A172 (cell line): ENCODE measurements at places on chromosomes 2 and 18.
A peak's percentile ranks its signal among the peaks of the same experiment; 100 is the strongest.

DNA sequence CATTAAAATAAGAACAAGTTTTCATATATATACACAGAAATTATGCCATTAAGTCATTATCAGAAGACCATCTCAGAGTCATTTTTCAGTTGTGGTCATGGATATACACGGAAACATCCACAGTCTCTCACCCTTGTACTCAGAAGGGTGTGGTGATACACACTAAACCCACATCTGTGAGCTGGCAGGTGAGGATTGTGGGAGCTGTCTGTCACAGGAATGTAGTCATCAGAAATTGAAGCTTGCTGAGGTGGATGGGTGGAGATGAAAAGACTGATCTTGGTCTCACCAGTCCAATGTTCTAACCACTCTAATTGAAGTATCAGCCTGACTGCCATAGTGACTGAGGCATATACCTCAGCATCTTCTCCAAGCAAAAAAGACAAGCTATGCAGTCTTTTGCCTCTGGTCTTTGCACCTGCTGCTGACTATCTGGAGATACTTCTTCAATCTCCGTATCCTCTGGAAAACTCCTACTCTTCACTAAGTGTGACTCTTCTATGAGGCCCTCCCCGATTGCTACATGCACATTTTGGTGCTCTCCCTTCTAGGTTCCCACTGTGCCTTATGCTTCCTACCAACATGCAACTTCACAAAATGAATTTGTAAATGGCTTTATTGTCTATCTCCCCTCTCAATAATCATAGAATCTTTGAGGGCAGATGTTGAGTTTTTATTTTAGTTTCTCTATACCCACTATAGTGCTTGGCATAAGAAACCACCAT, 232.8 kb downstream of the DYM start:
- no peak for DNase-seq

DNA sequence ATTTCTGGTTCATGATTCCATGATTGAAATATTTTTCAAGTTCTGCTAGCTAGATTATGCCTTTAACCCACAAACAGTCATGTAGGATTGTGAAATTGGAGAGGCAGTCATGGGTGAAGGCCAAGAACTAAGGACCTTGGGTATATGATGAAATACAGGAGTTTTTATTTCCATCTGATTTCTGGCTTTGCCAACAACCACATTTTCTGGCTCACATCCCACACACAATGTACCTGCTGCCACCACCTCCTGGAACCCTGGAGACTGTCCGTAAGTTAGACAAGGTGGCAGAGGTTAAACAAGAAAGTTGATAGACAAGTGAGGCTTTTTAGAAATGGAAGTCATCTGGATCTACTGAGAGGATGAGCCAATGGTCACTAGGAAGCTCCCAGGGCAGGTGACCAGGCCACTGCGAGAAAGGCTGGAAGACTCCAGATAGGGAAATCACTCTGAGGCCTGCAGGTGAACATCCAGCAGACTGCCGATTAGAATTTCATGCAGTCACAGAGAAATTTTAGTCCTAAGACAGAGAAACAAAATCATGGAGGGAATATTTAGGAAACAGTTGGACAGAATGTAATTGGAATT, 402.0 kb downstream of the ALK start:
- no peak for DNase-seq

DNA sequence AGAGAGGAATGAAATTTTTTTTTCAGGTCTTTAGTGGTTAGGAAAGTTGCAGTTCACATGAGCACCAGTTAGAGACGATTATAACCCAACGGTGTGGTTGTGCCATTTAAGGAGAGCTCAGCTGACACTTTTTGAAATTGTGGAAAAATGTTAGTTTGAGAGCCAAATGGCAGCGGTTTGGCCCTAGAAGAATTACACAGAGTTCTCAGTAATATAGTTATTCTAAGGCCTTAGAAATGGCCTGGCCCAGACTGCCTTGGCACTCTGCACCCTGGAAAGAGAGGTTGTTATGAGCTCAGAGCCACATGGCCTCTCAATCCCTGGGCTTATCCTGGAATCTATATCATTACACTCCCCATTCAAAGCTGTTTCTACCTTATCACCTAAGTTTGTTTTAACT, 117.4 kb downstream of the RHBDD1 start:
- DNase-seq, result no peak

DNA sequence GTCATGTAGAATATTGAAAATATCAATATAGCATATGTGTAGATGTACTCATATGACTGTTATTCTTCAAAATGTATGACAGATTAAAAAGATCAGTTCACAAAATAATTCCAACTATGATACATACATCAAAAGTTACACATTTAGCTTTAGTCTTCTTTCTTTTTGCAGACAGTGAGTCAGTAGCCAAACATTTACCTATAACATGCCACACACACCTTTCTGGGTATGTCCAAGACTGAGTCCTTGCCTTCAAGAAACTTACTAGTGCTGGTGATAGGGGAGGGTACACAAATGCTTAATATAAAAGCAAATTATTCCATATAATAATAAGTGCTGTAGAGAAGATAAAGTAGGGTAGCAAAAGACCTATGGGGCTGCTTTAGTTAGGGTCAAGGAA, 152.9 kb upstream of the WDSUB1 start:
- no peak for DNase-seq

GRCh38 chr2:206201075-206201848, 41.6 kb downstream of the EEF1B2 start:
- DNase-seq, result no peak

- no peak for DNase-seq
Observed at GRCh38 chr2:129914538-129915302, 64.7 kb upstream of the RAB6C start.

DNA sequence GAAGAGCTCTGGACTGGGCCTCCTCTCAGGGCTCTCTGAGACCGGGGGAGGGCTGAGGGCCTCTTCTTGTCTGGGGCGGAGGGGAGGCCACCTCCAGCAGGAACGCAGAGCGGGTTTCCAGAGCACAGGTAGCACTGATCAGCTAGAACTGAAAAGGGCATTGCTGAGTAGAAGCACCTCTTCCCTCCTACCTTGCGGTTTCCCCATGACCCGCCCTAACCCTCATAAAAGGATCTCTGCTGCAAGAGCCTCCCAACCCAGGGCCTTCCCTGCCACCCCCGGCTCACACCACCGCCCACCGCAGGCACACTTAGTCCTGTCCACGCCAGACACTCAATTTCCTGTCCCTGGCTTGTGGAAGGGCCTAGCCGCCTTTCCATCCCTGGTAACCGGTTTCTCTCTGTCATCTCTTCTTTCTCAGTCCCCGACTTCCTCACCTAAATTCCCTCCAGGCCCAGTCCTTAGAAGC, 966 bp downstream of the ADCY3 start:
- DNase-seq, result peak; percentile 28

DNA sequence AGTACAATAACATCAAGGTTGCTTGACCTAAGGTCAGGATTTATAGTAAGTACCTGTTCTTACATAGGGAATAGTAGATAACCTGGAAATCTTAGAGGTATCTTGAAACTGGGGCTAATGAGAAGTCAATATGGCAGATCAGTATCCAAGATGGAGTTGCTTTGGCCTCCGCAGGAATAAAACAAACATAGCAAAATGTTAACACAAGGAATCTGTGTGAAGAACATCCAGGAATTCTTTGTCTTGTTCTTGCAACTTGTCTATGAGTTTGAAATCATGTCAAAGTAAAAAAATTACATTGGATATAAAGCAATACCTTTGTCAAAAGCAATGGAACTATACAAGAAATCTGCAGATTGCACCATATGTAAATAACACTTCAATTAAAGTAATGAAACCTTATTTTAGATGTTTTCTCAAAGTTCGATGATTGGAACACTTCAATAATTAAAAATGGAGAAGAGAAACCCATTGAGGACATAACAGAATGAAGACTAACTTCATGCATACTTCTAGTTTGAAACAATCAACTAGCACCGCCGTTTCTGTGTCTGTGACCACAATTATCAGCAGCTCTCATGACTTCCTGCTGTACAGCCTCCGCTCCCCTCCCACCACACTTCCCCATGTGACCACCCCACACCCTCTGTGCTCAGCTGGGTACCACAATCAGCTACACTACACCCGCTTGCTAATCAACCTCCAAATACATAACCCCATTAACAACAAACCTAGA, 27.6 kb downstream of the C2orf76 start:
- no peak for DNase-seq

DNA sequence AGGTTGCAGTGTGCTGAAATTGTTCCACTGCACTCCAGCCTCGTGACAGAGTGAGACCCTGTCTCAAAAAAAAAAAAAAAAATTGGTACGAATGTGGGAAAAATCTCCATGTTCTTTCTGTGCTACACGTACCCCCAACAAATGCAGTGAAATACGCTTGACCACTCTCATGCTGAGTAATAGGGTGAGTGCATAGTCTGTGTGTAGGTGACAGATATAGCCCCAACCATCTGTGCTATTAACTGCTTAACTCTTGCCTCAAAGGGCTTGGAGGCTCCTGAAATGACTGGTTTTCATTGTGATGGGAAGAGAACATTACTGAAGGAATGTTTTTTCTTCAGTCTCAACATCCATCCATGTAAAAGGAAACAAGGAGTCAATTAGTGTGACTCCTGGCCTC, 15.7 kb downstream of the LYPD1 start:
- no peak for DNase-seq

DNA sequence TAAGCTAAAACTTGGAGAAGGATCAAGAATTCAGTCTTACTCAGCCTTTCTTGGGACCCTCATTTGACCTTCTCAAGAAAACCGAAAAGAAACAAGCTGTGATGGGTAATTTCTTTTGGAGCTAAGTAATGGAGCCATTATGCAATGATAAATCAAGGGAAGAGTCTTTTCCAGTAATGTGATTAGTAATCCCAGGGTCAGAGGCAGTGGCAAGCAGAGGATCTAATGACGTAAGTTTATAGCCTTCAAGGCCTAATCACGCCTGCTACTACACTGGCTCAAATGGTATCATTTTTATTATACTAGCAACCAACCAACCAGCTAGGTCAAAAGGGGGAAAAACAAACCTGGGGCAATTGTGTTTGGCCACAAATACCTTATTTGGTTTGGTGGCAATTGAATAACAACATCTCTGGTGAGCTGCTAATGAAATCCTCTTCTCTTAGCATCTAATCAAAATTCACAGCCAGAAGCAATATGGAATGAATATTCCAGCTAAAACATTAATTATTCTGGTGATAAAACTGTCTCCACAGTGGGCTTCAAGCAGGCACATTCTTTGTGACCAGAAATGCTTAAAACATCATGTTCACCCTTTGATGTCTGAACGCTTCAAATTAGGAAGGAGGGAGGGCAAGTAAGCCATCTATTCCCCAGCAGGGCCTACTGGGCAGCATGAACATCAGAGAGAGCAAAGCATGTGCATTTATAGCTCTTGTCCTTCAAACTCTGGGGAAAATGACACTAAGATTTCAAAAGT, 114.9 kb upstream of the SULT1C3 start:
- DNase-seq, result no peak

DNA sequence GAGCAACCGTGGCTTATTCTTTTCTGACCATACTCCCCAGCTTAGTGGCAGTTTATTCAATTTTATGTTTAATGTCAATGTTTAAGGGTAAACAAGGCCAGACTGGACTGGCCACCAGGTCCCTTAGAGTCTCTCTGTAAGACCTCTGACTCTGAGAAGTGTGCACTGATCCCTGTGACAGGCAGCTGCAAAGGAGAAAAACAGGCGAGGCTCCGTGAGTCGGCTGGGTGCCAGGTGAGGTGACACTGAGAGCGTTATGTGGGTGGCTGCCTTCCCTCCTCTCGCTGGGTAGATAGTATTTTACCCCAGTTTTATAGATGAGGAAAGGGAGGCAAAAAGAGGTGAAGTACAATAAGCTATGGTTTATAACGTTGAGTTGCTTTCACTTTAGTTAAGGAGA, 139.4 kb upstream of the HDAC4 start:
- no peak for DNase-seq

GRCh38 chr2:140551287-140551686, 1579.5 kb downstream of the LRP1B start:
- no peak for DNase-seq

DNA sequence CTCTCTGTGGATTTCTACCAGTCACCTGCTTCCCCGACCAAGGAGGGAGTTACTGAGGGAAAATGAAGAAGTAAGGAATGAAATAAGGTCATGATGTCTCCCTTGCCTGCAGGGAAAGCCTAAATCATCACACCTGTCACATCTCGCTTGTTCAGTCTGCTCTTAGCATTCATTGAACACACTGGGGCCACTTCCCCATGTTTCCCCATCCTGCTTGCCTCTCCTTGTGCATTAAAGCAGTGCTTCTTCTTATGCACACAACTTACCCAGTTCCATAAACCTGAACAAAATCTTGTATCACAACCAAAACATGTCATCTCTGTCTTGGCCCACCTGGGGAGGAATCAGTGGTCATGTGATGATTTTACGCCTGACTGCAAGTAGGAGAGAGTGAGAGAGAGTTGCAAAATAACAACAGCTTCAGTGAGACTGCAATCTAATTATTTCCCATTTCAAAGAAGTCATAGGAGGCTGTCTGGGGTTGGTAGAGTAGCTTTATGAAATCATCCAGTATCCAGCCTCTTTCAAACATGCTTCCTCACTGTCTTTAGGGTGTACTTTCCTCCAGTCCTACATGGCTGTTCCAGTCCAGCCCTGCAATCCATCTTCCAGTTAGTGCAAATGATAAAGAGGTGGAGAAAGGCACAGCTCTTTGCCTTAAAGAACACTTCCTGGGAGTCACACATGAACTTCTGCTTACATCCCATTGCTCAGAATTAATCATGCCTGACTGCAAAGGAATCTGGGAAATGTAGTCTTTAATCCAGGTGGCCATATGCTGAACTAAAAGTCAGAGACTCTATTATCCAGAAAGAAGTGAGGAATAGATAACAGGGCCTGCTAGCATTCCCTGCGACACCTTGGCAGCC, 220.1 kb downstream of the HAUS1 start:
- peak; percentile 39 for DNase-seq

- no peak for DNase-seq
Observed at GRCh38 chr2:32168513-32168912, 2.8 kb downstream of the SLC30A6 start.

- DNase-seq, result peak; percentile 32
Observed at GRCh38 chr2:47653902-47654789, 128.8 kb upstream of the MSH6 start.
